ENCODE measurements at places on chromosomes 3 and 15. TPM values are rescaled to one million over a fixed set of nuclear protein-coding genes. Genes with fewer than 3 reads are reported as not detected.
A peak's percentile ranks its signal among the peaks of the same experiment; 100 is the strongest.

- DNase-seq: no peak
Observed at GRCh38 chr3:62817678-62818077, 57.5 kb downstream of the CADPS start.

- DNase-seq: no peak
Observed at GRCh38 chr3:185852635-185853034, 27.8 kb upstream of the IGF2BP2 start.

- DNase-seq: no peak
Observed at GRCh38 chr3:169750665-169751064, 14.2 kb downstream of the TERC start.

DNA sequence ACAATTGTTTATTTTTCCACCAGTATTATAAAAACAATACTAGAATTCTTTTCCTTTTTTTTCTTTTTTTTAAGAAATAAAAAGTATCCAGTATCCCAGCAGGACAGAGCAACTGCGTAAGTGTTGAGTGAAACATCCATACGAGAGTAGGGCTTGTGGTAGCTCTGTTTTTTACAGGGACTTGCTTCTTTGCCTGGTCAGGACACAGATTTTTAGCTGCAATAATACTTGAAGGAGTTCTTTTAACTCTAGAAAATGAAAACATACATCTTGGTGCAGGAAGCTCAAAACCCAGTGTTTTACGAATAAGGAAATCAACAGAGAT lies 297.7 kb upstream of the NR2E3 start:
- no peak for DNase-seq

DNA sequence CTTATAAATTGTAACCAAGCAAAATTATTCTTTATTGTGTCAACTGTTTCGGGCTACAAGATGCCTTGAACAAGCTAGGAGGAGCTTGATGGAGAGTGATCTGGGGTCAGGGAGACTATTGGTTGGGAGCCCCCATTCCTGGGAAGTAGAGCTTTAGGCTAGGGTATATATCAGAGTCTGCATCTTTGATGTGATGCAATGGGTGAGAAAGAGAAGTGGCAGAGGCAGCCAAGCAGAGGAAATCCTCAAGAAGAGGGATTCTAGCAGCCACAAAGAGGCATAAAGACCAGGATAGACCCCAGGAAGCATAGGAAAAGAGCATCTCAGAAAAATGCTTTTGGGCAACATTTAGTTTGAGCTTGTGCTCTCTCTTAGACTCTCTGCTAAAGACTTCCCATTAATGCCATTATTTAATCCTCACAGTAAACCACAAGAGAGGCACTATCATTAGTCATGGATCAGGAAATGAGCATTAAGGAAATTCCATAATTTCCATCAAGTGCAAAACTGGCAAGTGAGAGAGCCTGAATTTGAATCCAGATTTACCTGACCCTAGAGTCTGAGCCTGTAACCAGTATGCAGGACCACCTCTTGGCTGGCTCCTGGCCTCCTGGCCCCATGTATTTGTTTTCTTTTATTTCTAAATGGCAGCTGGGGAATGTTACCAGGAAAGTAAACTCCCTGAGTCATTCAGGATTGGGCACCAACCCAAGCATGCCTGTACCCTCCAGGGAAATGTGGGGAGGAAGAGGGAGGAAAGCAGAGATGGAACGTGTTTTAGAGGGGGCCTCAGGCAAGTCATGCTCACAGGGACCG lies 118.7 kb downstream of the RPL22L1 start:
- peak; percentile 70 for DNase-seq

DNA sequence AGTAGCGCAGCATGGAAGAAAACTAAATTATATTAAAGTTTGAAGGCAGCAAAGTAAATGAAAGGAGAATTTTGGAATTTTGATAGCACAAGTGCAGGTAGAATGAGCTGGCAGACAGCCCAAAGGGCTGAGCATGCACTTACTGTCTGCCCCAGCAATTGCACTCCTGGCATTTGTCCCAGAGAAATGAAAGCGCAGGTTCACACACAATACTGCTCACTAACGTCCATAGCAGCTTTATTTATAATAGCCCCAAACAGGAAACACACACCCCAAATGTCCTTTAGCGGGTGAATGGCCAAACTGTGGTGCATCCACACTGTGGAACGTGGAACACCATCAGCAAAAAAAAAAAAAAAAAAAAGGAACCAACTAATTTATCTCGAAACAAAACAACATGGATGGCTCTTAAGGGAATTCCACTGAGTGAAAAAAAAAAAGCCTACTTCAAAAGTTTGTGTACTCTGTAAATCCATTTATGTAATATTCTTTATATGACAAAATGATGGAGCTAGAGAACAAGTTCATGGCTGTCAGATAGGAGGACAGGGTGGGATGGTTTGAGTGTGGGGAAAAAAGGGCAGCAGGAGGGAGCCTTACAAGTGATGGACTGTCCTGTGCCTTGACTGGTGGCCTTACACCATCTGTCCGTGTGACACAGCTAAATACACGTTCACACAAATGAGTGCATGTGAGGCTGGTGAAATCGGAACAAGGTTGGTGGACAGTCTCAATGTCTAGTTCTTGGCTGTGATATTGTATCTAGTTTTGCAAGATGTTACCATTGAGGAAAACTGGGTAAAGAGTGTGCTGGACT lies 6.0 kb upstream of the TM2D3 start:
- DNase-seq: no peak

DNA sequence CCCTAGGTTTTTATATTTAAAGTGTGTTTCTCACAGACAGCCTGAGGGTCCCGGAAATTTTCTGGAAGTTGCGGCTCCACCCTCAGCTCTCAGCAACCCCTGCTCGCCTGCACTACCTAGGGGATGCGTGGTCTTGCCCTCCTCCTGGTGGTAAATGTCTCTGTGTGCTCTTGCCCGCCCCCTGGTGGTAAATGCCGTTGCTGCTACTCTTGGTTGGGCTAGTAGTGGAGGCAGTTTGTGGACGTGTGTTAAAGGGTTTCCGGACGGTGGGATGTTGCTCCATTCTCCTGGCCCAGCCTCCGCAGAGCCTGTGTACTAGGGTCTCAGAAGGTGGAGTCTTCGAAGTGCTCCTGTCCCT lies 27.4 kb downstream of the STOML1 start:
- DNase-seq: peak; percentile 91

CNTN3 gene
- not detected for total RNA-seq

DNA sequence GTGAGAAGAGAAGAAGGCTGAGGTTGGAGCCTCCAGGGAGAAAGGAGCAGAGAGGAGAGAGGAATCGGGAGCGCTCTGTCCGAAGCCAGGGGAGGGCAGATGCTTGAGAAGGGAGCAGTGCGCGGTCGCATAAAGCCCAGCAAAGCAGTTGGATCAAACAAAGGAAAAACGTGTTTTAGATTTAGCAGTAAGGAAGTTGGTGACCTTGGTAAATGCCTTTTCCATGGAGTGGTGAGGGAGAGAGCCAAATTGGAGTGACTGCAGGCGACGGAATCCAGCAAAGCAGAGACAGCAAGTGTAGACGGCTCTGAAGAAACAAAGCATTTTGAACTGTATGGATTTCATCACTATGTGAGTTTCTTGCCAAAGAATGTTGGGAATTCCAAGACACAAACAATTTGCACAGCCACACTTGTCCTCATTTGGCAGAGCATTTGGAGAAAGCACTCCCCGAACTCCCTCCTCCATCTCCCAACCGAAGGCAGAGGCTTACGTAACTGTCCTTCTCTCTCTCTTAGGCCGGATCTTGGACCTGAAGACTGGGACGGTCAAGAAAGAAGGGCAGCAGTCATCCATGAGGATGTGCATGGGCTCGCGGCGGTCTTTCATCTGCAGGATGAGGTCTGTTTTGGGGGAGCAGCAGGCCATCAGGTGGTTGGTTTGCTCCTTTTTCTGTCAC lies 103.6 kb downstream of the ARNT2 start:
- no peak for DNase-seq

DNA sequence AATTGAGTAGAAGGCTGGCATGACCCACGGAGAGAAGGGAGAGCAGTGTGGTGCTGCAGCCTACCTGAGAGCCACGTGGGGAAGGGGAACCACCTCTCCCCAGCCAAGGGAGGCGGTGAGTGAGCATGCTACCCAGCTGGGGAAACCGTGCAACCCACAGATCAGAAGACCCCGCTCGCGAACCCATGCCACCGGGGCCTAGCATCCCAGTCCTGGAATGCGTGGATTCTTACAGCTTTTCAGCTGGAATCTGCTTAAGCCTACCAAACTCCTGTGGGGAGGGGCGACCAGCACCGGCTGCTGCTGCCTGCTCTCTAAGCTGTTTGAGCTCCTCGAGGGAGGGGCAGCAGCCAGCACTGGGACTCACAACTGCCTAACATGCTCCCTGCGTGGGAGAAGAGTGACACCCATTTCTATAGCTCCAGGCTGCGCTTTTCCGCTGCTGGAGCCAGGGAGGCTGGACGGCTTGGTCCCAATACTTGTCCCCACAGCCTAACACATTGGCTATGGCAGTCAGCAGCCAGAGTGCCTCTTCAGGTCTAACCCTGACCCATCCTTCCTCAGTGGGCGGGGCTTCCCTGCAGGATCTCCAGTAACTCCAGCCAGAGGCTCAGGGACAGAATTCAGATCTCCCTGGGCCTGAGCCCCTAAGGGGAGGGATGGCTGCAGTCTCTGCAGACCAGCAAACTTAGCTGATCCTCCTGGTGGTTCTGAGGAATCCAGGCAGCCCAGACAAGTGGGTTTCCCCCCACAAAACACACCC lies 20.0 kb upstream of the TEX55 start:
- DNase-seq: no peak

- no peak for DNase-seq
Observed at GRCh38 chr15:90585863-90586262, 56.1 kb downstream of the CRTC3 start.

- no peak for DNase-seq
Observed at GRCh38 chr3:128196647-128197046, 43.4 kb downstream of the EEFSEC start.

EIF5A2 gene
- total RNA-seq: 10.4 TPM

- peak; percentile 21 for DNase-seq
Observed at GRCh38 chr15:92600856-92601255, 54.7 kb downstream of the FAM174B start.

- DNase-seq: no peak
Observed at GRCh38 chr15:88805031-88805780, 2.0 kb downstream of the ACAN start.

- peak; percentile 29 for DNase-seq
Observed at GRCh38 chr15:98599909-98600691, 48.2 kb upstream of the IGF1R start.

PLA2G4D gene
- total RNA-seq: not detected

- no peak for DNase-seq
Observed at GRCh38 chr15:96327155-96327741, 3.3 kb upstream of the NR2F2 start.

- peak; percentile 58 for DNase-seq
Observed at GRCh38 chr15:98518823-98519561, 129.3 kb upstream of the IGF1R start.

DNA sequence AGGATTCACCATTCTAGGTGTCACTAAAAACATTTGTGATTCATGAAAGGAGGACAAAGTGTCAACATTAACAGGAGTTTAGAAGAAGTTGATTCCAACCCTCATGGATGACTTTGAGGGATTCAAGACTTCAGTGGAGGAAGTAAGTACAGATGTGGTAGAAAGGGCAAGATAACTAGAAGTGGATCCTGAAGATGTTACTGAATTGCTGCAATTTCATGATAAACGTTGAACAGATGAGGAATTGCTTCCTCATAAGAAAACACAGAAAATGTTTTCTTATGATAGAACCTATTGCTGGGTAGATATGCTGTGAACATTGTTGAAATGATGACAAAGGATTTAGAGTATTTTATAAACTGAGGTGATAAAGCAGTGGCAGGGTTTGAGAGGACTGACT lies 23.5 kb upstream of the ATP2C1 start:
- DNase-seq: no peak

Measured in Calu3 (cell line).